ENCODE measurements at places on chromosomes 7 and 10.
A peak's percentile ranks its signal among the peaks of the same experiment; 100 is the strongest.

- DNase-seq: no peak
Measured at GRCh38 chr10:96413151-96413787, 54.5 kb upstream of the OPALIN start.

DNA sequence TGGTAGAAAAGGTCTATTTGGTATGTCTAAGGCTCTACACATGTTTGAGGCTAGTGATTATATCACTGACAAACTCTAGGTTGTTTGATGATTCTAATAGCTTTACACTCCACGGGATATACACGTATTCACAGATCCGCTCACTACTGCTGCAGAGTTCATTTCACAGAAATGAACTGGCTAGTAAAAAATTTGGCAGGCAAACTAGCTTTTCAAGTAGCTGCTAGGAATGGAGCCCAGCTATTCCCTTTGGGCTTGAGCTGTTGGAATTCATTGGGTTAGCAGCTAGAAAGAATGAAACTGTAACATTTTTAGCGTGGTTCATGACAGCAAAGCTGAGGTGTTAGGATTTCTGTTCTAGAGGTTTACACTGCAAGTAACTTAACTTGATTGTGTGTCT is 37.6 kb downstream of the R3HCC1L start:
- no peak for DNase-seq

- no peak for DNase-seq
Measured at GRCh38 chr10:37632641-37633040, 224.8 kb downstream of the ZNF248 start.

GRCh38 chr10:132700156-132701098 is 85.5 kb downstream of the NKX6-2 start:
- peak; percentile 24 for DNase-seq

DNA sequence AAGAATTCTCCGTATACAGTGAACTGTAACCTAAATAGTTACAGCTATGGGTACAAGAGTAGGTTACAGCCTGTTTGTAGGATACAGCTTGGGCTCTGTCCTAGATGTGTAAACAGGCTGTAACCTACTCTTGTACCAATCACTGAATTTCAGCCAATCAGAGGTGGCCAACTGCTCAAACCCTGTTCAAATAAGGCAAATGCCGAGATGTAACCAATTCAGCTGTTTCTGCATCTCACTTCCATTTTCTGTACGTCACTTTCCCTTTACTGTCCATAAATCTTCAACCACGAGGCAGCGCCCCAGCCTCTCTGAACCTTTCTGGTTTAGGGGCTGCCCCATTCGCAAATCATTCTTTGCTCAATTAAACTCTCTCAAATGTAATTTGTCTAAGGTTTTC is 8.3 kb upstream of the MMP21 start:
- DNase-seq: no peak

- no peak for DNase-seq
Measured at GRCh38 chr7:109224100-109224499, 654.4 kb downstream of the DNAJB9 start.

DNA sequence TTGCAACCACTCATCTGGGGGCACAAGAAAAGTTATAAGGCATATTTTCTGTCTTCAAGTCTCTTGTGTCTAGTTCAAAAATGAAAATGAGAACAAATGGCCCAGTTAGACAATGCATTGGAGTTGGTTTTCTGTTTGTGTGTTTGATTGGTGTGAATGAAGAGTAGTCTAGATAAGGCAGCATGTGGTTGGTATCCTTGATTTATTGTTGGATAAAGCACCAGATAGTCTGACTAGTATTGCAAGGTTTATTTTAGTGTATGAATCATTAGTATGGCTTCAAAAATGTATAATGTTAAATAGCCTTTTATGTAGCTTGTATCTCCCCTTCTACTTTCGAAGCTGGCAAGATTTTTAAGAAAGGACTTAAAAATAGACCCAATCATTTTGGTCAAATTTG is 237.3 kb downstream of the CDK14 start:
- DNase-seq: no peak

DNA sequence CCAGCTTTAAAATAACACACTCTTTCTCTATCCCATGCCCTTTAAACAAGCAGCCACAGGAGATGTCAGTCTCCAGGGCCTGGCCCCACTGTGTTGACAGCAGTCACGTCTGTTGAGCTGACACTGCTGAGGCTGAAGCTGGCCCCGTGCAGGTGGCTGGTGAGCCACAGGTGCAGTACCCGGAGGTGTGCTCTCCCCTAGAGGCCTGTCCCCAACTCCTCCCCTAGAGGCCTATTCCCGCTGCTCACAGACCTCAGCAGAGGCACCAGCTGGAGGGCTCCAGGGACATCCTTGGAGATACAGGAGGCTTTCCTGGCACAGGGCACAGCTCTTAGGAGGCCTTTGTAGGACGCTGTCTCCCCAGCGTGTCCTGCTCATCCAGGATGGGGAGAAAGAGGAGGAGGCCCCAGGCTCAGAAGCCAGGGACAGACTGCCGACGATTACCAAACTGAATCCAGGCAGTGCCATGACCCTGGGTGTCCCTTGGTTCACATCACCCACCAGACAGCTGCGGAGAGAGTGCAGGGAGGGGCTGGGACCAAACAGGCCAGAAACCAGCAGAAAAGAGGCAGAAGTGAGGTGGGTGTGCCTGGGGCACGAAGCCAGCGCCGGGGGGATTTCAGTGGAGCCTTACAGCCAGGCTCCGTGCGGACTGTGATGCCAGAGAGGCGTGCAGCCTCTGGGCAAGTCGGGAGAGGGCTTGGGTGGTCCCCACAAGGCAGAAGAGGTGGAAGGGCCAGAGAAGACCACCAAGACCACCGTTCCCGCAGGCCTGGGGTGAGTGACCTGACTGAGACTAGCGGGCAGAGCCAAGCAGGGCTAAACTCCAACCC is 18.5 kb upstream of the TTYH3 start:
- DNase-seq: no peak

DNA sequence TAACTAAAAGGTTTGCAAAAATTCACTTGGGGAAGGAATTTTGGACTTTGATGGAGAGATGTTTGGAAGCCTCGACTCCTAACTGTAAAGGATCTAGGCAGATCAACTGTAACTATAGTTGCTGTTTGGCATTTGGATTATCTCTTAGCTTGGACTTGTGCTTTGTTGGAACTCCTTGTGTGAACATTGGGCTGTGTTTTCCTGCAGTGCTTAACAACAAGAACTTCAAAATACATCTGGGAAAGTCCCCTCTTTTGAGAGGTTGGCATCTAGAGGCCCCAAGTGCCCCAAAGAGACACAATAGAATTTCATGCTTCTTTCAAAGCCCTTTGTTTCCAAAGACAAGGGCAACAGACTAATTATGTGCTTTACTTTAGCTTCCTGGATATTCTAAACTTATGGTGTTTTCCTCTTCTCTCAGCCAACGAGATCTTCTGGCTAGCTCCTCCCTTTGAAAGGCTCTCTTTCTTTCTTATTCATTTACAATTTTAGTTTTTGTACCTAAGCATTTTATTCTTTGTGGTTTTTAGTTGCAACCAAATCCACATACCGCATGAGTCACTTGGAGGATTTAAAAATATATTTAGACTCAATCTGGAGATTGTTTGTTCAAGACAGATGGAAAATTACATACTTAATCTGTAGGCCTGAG is 11.6 kb downstream of the ABCA13 start:
- DNase-seq: no peak

DNA sequence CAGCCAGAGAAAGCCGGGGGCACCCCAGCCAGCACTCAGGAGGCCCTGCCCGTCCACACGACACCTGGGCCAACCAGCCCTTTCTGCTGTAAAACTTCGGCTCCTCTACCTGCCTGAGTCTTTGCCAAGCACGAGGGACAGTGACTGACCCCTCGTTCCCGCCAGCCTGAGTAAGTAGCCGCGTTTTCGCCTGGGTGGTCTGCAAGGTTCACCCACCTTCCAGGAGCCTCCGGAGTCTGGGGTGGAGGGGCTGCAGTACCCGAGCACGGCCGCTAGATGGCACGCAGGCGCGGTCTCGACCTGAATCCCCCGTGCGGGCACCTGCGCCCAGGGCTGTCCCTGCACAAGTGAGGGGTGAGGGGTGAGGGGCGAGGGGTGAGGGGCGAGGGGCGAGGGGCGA is 192.7 kb downstream of the PTPRN2 start:
- DNase-seq: no peak

GRCh38 chr7:20783125-20783699 is 3.5 kb downstream of the SP8 start:
- no peak for DNase-seq

DNA sequence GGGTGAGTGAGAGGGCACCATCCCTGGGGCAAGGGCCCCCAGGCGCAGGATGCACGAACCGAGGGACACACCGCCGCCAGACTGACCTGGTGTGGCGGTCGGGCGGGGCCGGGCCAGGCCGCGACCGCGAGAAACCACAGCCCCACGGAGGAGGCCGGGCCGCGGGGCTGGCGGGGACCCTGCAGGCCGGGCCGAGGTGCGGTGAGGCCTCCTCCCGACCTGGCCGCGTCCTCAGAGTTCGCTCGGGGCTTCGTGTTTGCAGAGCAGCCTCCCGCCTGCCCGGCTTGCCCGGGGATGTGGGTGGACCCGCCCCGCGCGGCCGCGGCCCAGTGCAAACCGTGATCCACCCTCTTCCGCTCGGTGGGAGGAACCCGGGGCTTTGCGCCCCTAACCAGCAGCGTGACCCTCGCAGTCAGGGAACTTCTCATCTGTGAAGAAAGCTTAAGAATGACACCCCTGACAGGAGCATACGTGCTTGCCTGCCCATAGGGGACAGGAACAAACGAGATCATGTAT is 20.6 kb upstream of the HOXA13 start:
- DNase-seq: no peak

GRCh38 chr10:133025558-133026090 is 62.1 kb upstream of the ADGRA1 start:
- no peak for DNase-seq

DNA sequence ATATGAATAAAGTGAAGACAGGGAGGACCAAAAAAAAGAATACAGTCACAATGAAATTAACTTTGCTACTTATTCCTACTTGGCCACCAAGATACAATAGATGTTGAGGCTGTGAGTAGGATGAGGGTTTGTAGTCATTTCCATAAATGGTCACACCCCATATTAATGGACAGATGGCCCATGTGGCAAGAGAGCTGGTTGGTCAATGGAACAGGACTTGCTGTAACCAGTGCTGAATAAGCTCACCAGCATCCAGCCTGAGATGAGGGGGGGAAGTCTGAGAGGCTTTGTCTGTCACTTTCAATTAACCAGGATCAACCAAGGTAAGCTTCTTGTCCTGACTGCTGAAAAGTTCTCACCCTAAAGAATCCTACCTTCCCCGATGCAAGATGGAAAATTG is 130.4 kb upstream of the KCNMA1 start:
- no peak for DNase-seq

- DNase-seq: no peak
Measured at GRCh38 chr10:61157182-61157581, 213.2 kb upstream of the RHOBTB1 start.

DNA sequence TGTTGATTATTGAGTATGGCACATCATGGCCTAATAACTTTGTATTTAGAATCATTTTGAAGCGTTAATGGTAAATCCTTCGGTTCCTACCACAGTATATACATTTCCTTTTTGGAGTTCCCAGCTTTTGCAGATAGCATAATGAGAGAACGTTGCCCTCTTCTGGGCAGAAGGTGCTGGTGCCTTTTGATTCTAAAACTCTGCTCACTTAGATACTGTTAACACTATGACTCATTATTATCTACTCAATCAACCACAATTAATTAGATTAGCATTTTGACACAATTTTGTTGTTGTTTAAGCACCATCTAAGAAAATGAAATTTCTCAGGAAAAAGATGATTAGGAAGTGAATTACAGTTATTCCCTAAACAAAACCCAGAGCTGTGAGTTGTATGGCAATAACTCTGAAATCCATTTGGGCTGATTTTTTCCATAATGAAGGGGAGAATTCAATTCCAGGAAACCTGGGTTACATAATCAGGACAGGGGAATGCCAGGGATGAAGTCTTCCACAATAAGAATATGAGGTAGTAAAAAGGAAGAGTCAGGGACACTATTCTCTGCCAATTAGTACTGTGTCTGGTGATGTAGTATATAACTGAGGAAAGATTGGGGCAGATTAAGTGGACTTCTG is 11.5 kb upstream of the DLD start:
- peak; percentile 33 for DNase-seq

DNA sequence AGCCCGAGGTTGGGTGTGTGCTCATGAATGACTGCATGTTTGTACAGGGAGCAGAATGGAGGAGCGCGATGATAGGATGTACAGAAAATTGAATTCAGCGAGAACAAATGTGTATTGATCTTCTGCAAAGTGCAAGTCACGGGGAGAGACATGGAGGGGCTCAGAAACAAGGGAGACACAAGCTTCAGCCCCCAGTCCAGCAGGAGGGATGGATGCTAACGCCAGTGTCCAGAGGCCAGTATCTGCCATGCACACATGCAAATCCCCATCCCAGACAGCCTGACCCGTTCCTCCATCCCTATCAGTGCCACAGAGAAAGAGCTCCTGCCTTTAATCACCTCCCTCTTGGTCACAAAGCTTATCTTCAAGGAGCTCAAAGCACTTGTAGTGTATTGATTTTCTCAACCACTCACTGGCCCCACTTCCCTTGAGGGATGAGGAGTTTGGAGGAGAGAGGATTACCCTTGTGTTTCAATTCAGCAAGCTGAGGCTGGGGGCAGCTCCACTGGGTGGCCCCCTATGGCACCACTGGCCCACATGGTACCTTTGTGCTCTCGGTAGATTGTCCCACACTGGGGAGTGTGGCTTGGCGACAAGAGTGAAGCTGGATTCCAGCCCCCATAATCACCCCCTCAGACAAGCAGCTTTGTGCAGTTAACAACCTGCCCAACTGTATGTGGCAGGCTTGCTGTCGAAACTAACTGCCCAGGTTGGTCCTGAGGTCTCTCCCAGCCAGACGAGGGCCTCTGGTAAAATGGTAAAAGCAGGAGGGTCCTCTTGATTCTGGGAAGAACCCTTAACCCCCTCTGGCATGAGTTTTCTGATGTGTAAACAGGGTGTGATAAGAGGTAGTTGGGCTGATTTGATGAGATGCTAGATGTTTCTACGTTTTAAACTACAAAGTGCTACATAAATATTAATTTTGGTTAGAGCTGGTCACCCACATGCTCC is 151.6 kb upstream of the UNC5B start:
- no peak for DNase-seq

GRCh38 chr10:129933456-129934092 is 30.5 kb downstream of the EBF3 start:
- no peak for DNase-seq

DNA sequence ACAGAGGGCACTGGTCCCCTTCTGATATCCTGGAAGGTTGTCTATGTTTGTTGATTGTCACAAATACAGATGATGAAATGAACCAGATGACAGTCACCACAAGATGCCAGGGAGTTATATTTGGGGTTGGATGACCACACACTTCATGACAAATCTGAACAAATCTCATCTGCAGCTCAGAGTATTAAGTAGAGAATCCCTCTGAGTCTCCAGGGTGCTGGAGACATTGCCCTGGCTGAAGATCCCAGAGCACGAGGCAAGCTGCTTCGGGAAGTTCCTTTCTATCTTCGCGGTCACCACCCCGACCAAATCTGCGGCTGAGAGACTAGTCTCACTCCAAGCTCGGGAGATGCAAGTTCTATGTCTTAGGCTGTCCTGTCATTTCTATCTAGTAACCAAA is 9.0 kb downstream of the DENND2A start:
- DNase-seq: no peak
